Cortex of kidney (tissue), 1 donor: ENCODE measurements at places on chromosomes 6 and 20.

- no peak for DNase-seq
Measured at GRCh38 chr6:81806793-81807565, 54.5 kb upstream of the TENT5A start.

DNA sequence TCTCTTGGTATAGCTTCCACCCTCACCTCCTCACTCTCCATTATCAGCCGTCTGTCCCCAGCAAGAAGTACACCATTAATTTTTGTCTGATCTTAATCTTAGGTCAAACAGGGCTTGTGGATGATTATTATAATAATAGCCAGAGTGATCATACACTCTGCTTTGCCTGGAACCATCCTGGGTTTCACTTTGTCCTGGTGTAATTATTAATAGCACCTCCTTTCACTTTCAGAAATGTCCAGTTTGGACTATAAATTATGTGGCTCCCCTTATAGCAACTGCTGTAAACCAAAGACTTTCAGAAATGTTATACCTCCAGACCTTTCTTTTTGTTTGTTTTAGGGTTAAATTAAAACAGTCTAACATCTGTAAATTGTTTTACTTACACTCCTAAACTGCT, 951 bp upstream of the TRIM31 start:
- DNase-seq, result no peak

DNA sequence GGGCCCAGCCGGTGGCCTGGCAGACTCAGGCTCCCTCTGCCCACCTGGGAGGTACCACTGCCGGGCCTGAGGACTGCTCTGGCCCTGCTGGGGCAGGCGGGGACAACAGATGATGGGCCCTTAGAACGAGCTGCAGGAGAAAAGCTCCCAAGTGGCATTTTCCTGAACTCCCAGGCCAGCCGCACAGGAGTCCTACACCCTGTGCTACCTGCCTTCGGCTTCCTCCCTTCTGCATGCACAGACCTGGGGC, 41.3 kb downstream of the DSTN start:
- DNase-seq, result no peak

- DNase-seq, result no peak
Measured at GRCh38 chr6:108661430-108661829, 100.7 kb downstream of the FOXO3 start.

- no peak for DNase-seq
Measured at GRCh38 chr6:72968704-72969103, 256.6 kb downstream of the KHDC1L start.

DNA sequence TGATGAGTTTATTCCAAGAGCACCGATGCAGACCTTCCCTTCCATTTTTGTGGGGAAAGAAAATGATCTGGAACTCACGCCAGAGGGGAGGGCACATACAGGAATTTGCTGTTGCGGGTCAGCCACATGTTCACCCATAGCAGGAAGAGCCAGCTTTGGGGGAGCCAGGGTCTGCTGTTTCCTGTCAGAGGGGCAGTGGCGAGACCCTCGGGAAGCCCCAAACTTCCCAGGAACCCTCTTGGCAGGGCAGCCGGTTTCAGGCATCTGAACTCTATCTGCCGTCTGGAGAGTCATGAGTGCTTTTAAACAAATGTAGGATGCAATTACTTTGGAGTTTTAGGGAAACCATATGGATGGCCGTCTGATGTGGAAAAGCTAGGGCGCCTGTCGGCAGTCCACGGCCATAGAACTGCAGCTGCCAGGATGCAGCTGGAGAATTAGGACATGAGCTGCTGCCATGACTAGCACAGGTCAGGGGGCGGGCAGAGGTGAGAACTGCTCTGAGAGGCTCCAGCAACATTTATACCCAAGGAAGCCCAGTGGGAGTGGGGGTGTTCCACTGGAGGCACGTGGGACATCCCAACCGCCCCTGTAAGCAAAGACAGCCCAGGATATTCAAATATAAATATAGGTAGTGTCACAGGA, 14.8 kb upstream of the SERPINB9 start:
- DNase-seq, result no peak

DNA sequence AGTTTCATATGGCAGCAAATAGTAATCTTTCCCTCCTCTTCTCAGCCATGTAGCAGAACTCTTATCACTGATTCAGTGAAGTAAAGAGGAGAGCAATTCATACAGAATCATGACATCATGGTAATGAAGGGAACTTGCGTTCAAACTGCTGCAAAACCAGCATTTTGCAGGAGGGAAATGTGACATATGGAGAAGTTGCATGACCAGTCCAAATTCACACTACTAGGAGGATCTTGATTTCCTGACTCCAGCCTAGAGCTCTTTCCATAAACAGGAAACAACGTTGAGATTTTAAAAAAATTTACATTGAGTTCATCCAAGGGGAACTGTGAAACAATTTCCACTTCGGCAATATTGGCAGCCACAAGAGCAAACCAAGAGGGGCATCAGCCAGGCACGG, 63.8 kb downstream of the MBOAT1 start:
- no peak for DNase-seq

- DNase-seq, result no peak
Measured at GRCh38 chr20:43386878-43387277, 70.8 kb upstream of the SRSF6 start.

- DNase-seq, result no peak
Measured at GRCh38 chr20:38893565-38894090, 32.6 kb upstream of the FAM83D start.

GRCh38 chr6:116426551-116426950, 34.6 kb upstream of the CALHM6 start:
- DNase-seq, result no peak

GRCh38 chr6:142914369-142914768, 30.6 kb downstream of the HIVEP2 start:
- no peak for DNase-seq

DNA sequence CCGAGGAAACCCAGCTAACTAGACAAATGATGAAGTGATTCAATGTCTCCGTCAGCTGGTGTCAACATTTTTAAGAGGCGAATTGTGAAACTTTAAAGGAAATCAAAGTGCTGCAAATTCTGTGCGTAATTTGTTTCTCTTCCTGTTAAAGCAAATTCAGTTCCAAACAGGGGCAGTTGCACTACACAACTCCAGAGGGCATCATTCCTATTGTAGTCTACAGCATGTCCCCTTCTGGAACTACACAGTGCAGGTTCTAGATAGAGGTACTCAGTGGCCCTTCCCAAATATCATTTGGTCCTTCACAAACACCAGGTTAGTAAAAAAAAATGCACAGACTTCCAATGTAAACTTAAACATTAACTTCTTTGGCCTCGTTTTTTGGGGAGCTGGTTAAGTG, 38.3 kb upstream of the SMLR1 start:
- no peak for DNase-seq

GRCh38 chr6:7324520-7324919, 11.5 kb upstream of the SSR1 start:
- no peak for DNase-seq

DNA sequence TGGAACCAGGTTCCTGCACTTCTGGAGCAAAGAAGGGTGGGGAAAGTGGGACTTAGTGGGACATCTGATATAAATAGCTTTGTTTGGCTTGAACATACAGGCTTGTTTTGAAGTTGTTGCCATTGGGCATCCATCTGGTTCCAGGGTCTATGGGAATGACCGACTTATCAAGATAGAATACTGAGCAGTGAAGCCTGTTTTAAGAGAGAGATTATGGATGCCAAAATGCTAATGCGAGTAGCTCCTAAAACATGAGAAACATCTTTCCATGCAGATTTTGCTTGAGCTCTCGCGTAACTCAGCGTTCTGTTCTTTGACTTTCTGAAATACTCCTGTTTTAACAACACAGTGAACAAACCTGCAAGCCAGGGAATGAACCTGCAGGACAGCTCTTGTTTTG, 98.5 kb downstream of the ANKS1A start:
- no peak for DNase-seq

GRCh38 chr20:2524709-2525506, 11.5 kb upstream of the TMC2 start:
- no peak for DNase-seq

- no peak for DNase-seq
Measured at GRCh38 chr20:1636621-1637020, 16.8 kb upstream of the SIRPB1 start.

- no peak for DNase-seq
Measured at GRCh38 chr6:156978948-156979347, 201.8 kb downstream of the ARID1B start.

DNA sequence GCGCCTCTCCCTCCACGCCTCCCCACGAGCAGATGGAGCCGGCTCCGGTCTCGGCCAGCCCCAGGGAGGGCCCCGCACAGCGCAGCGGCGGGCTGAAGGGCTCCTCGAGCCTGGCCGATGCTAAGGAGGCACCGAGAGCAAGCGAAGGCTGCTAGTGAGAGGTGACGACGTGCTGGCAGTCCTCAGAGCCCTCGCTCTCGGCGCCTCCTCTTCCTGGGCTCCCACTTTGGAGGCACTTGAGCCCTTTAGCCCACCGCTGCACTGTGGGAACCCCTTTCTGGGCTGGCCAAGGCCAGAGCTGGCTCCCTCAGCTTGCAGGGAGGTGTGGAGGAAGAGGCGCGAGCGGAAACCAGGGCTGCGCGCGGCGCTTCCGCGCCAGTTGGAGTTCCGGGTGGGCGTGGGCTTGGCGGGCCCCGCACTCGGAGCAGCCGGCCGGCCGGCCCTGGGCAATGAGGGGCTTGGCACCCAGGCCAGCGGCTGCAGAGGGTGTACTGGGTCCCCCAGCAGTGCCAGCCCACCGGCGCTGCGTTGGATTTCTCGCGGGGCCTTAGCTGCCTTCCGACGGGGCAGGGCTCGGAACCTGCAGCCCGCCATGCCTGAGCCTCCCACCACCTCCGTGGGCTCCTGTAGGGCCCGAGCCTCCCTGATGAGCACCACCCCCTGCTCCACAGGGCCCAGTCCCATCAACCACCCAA, 2.5 kb upstream of the TMEM14C start:
- DNase-seq, result no peak

DNA sequence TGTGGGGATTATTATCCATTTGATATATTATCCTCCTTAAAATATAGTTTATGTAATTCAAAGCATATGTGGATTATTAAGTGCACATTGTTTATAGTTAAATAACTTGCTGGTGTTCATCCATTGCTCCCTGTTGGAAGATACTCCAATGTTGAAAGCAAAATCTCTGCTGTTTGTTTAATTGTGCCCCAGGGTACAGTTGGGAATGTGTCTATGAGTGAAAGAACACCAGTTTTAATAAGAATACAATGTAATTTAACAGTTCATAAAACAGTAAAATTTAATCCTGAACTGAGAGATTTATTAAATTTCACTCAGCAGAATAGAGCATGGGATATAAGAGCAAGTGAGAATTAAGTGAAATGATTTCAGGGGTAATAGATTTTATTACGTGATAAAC, 364.9 kb downstream of the GRIK2 start:
- no peak for DNase-seq

- DNase-seq, result no peak
Measured at GRCh38 chr6:15894973-15895725, 232.3 kb upstream of the DTNBP1 start.

DNA sequence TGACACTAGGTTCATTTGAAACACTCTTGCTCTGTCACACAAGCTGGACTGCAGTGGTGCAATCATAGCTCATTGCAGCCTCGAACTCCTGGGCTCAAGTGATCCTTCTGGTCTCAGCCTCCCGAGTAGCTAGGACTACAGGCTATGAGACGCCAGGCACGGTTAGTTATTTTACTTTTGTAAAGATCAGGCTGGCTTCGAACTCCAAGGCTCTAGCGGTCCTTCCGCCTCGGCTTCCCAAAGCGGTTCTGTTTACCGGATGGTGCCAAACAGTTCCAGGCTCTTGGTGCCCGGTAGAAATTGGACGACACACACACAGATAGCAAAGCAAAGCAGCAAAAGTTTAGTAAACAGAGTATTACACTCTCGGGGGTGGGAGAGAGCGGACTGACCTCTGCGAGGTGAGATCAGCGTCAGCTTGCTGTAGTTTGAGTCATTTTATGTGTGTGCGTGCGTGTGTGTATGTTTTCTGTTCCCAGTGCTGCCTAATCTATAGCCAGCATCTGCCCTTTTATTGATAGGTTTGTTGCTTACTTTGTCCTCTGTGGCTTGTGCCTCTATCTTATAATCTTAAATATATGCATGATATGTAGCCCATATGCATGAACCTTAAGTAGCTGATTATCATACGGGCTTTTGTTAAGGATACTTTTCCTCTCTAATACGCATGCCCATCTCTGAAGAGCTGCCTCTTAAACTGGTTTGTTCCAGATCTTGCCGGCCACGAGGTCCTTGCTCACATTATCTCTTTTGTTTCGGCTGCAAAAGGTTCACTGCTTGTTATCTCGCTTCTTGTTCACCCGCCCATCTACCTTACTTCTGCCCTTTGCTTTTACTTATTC, 75.2 kb downstream of the OR2B2 start:
- DNase-seq, result no peak

DNA sequence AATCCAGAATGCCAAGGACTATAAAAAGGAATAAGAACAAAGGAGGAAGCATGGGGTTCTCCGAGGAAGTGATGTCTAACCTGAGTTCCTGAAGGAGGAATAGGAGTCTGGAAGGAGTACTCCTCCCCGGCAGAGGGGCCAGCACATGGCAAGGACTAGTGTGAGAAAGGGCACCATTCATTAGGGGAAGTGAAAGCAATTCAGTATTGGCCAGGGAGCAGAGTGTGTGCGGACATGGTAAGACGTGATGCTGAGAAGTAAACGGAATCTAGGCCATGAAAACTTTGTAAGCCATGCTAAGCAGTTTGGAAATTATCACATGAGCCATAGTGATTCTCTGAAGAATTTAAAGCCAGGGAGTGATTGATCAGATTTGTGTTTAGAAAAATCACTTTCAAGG, 218.9 kb upstream of the PRDM1 start:
- DNase-seq, result no peak

GRCh38 chr20:43751167-43752050, 24.6 kb upstream of the GTSF1L start:
- DNase-seq, result no peak

- DNase-seq, result no peak
Measured at GRCh38 chr6:170063851-170064602, 226.9 kb downstream of the DLL1 start.

DNA sequence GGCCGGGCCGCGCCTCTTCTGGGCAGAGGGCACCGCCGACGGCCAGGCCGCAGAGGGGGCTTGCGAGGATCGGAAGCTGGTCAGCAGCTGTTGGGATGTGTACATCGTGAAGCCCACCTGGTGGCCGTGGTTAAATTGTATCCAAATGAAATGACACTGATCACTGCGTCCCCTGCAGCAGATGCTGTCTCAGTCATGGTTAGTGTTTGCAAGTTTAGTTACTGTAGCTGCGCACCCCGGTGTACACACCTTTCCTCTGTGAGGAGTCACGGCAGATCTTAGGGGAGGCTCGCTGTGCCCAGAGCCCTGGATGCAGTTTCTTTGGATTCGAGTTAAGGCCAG, 653 bp downstream of the NAA20 start:
- no peak for DNase-seq

DNA sequence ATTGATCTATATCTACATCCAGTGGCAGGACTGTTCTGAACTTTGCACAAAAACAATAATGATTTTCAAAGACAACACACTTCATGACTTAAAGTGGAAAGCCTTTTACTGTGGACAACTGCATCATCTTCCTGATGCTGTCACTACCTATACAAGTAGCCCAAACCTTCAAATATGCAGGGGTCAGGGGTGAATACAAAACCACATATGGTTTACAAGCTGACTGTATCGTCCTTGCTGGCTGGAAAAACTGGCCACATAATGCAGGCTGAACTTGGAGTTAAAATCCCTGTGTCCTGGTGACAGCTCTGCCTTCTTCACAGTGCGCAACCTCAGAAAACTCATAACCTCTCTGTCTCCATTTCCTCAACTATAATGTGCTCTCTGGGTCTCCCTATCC, 128.9 kb downstream of the GMDS start:
- no peak for DNase-seq

GRCh38 chr6:142827991-142828390, 117.0 kb downstream of the HIVEP2 start:
- DNase-seq, result no peak
